Activated CD4-positive, alpha-beta T cell treated with anti-CD3 and anti-CD28 coated beads for 4 hours (primary cell): ENCODE measurements at places on chromosomes 5 and 9.

- DNase-seq: no peak
These were observed 31.5 kb downstream of the PDGFRB start for GRCh38 chr5:150124111-150124557.

DNA sequence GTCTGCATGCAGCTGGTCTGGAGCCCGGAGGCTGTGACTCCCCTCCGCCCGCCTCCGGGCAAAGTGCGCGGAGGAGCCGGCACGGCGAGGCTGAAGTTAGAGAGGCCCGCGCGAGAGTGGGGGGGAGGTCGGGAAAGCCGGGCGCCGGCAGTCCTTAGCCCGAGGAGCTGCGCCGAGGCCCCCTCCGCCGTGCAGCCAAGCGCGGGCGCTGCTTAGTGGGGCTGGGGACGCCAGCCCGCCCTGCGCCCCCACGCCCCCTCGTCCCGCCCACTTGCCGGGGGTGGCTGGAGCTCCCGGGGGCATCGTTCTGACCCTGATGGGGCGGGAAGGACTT, 403 bp downstream of the NINJ1 start:
- peak; percentile 36 for DNase-seq

DNA sequence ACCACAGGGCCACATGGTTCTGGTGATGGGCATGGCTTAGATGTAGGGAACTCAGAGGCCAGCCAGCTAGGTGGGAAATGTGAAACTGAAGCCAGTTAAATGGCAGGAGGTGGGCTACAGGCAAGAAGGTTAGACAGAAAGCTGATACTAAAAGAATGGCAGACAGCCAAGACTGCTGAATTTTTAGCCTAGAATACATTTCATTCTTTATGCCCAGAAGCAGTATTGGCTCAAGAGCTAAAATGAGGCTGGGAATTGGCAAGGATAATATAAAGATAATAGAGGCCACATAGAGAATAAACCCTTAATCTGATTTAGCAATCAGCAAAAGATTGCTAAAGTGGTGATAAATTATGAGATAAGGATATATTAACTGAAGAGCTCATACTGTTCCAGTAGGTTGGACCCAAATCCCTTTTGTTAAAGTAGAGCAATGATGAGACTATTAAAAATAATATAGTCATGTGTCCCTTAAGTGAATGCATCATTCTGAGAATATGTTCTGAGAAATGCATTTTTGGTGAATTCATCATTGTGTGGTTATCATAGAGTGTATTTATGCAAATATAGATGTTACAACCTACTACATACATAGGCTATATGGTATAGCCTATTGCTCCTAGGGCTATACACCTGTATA, 234.3 kb downstream of the CHSY3 start:
- DNase-seq: no peak

GRCh38 chr9:136921307-136921706, 23.2 kb downstream of the FBXW5 start:
- no peak for DNase-seq

- DNase-seq: no peak
These were observed 16.9 kb downstream of the OR2V2 start for GRCh38 chr5:181164076-181164952.

DNA sequence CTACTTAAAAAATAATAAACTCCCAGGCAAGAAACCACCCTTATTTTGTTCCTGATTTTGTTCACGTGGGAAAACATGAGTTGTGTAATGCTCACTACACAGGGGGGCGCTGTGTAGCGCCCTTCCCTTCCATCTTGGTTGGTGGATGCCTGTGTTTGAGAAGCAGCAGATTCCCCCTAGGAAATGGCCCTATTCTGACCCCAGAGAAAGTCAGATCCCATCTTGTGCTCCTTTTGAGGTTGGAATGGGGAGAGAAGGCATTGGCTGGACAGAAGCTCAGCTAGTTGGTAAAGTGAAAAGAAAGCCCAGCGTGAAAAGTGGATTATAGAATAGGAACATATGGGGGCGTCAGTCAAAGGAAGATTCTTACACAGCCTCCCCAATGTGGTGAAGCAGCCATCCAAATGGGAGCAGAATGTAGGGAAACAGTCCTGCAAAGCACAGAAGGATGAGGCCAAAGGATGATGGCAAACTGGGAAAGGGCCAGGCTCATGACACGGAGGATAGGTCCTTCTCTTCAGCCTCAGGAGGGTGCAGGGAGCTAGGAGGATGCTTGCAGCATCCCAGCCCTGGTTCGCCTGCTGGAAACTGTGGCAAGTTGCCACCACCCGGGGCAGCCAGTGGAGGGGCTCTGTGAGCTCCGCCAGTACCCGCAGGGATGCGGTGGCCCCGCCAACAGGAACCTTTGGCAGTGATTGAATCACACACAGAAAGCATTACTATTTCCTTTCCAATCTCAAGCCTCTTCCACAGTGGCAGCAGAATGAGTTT, 314.2 kb upstream of the DAP start:
- DNase-seq: no peak

- DNase-seq: no peak
These were observed 419.9 kb upstream of the GRAMD2B start for GRCh38 chr5:126003309-126003708.

- no peak for DNase-seq
These were observed 27.6 kb downstream of the CMBL start for GRCh38 chr5:10279925-10280720.

DNA sequence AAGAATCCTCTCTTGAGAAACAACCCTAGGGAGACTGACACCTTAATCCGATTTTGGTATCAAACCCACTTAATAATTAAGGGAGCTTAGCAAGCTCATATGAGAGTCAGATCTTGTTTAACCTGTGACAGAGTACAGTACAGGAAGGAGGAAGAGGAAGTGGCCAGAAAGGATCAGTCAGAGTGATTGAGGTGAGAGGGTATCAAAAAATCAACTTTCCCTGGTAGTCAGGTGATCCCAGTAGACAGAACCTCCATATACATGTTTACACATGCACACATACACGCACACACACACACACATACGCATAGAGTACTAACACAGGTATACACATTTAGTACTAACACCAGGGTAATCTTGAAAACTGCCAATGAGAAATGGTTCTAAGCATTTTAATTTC, 56.8 kb downstream of the GLIS3 start:
- DNase-seq: no peak

DNA sequence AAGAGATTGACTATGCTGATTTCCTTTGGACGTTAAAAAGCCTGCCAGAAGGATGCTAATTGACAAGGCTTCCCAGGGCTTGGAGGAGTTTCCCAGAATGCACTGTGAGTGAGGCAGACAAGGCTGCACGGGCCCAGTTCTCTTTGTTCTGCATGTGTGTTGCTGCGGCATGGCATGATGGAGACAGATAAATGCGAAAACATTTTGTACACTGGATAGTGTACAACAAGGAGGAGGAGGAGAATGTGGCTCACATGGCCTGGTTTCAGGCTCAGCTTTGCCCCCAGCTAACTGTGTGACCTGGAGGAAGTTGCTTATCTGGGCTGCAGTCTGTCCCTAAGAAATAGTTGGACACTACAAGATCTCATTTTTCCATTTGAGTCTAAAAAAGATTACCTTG, 135.5 kb upstream of the CPEB4 start:
- DNase-seq: no peak

DNA sequence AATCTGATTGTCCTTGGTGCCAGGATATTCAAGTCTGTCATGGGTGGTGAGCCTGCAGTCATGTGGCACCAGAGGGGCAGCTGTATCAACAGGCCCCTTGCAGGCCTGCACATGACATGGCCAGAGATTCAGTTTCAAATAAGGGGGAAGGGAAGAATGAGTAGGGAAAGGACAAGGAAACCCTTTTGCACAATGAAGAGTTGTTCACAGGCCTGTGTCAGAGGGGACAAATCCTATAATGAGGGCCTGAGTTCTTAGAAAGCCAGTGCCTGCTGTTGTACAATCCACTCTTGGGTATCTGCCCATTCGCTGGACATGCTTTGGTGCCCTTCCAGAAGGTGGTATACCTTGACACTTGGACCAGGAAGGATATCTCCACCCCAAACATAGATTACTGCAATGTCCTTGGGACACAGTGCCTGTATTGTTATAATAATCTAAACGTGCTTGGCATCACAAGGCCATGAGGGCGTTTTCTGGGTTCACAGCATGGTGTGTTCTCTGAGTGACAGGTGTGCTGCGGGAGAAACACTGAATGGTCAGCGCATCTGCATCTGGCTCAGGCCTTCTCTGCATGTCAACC, 1.9 kb upstream of the TMEM171 start:
- no peak for DNase-seq

GRCh38 chr9:86347991-86348390, 6.2 kb downstream of the TUT7 start:
- no peak for DNase-seq

- DNase-seq: no peak
These were observed 48.7 kb downstream of the FBXW11 start for GRCh38 chr5:171957591-171958251.
